Kidney (tissue), 22 donors: ENCODE measurements at places on chromosomes 2 and 18. TPM values are rescaled to one million over a fixed set of nuclear protein-coding genes. Genes with fewer than 3 reads are reported as not detected.

- DNase-seq = no peak
Observed at GRCh38 chr2:228535396-228535795, 353.9 kb upstream of the SPHKAP start.

Gene MC5R
- not detected for polyA plus RNA-seq

GRCh38 chr2:169439900-169440299, 39.4 kb upstream of the BBS5 start:
- no peak for DNase-seq

GRCh38 chr2:54606393-54606958, 117.0 kb upstream of the EML6 start:
- no peak for DNase-seq

- no peak for DNase-seq
Observed at GRCh38 chr2:9983401-9984216, 32.1 kb downstream of the GRHL1 start.

Gene NEUROD1
- not detected for polyA plus RNA-seq

Gene ESPNL
- 0.28 TPM for polyA plus RNA-seq

DNA sequence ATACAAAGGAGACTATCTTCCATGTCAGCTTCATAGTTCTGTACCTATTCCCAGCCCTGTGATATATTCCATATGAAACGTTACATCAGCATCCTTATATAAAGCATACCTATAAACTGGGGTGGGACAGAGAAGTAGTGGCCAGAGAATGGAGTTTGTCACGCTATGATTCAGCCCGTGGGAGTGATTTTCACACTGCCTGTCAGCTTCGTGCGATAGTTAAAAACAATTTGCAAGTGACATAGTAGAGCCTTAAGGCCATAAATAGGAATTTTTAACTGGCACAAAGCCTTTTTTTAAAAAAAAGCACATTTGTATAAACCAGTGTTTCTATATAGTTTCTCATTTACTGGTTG, 30.2 kb downstream of the PKP4 start:
- no peak for DNase-seq

Gene NT5C1B
- not detected for polyA plus RNA-seq

- no peak for DNase-seq
Observed at GRCh38 chr18:77140439-77141109, 8.0 kb upstream of the MBP start.

- no peak for DNase-seq
Observed at GRCh38 chr2:56170504-56170903, 13.3 kb upstream of the CCDC85A start.

DNA sequence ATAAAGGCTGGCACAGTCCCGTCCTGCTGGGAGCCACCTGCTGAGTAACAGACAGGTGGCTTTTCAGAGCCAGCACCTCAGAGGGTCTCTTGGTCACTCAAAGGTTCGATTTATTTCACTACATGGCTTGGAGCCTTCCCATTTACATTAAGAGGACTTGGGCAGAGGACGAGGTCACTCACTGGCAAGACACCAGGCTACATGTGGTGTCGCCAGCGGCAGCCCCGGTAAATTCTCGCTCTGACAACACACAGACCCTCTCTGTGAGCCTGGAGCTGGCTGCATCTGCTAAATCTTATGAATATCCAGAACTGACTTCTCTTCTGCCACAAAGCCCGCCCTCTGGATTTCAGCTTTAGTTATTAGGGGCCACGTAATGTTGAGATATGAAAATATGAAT, 254.7 kb downstream of the VAPA start:
- no peak for DNase-seq

DNA sequence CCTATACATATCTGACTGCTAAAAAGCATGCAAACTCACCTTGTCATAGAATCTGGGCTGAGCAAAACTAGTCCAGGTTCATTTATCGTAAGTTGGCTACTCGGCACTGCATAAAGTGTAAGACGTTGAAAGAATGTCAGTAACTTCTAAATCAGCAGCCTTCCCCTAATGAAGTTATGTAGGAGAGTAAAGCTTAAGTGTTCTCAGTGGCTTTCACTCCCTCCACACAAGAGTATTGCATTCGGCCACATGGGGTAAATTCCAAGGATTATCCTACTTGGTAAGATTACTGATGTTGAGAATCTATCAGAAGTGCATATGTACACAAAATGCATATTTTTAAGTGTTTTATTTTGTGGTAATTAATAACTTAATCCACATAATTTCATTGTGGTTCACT, 130.1 kb downstream of the LCLAT1 start:
- no peak for DNase-seq

- peak; percentile 25 for DNase-seq
Observed at GRCh38 chr2:117523711-117524238, 290.7 kb upstream of the DDX18 start.

Gene ALK
- polyA plus RNA-seq = not detected

- no peak for DNase-seq
Observed at GRCh38 chr2:69348781-69349180, 38.2 kb downstream of the GFPT1 start.

Gene STAT4
- 1.2 TPM for polyA plus RNA-seq

GRCh38 chr2:37425408-37425807, 81.0 kb downstream of the QPCT start:
- DNase-seq = no peak

DNA sequence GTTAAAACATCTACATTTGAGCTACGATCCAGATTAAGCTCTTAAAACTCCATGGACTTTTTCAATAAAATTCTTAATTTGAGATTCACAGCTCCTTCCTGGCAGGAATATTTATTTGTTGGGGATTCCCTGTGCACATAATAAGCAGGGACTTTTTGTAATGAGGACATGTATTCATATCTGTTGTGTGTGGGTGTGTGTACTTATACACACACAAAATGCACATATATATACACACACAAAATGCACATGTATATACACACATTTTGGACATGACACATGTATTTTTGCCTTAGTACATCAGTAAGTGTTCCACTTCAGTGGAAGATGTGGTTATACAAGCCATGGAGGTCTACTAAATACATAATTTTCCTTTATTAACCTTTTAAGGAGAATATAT, 1131.1 kb upstream of the CDH2 start:
- no peak for DNase-seq

- no peak for DNase-seq
Observed at GRCh38 chr2:13056259-13056843, 339.6 kb downstream of the TRIB2 start.

Gene LHCGR
- polyA plus RNA-seq = not detected

DNA sequence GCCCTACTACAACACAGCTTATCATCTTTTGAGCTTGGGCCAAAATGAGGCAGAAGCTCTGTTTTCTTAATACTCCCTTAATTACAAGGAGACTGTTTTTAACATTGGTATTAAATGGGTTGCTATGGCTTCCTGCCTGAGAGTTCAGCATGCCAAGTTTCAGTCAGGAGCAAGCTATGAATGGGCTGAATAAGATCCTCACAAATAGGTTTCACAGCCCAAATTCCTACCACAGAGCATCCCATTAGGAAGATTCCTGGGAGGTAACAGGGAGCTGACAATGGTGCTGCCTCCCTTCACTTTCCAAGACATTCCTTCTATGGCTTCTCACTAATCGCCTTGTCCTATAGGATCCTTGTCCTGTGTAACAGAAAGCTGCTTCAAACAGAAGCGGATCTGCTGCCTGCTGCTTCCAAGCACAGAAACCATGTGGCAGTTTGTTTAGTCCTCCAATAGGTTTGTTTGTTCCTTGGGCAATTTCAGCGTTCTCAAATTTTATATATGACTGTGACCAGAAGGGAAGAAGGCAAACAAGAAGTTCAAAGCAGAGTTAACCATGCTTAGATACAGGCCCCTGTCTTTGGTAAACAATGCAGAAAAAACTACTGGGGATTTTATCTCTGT, 70.9 kb downstream of the NCKAP5 start:
- no peak for DNase-seq

DNA sequence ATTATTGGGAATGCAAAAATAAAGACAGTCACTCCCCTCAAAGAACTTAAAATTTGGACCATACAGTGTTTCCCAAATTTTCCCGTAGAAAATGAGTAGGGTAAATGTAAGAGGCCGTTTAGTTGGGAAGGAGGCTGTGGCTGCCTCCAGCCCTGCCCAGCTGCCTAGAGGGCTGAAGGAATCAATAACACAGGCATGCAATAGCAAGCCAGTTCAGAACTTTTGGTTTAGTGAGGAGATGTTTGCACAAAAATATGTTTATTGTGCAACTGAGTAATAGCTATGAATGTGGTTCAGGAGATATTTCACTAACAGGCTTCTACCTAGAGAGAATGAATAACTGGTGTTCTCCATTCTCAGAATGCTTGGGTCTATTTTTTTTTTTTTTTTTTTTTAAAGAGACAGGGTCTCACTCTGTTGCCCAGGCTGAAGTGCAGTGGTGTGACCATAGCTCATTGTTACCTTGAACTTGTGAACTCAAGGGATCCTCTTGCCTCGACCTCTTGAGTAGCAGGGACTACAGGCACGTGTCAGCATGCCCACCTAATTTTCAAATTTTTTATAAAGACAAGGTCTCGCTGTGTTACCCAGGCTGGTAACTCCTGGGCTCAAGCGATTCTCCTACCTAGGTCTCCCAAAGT, 23.6 kb downstream of the UGP2 start:
- no peak for DNase-seq

DNA sequence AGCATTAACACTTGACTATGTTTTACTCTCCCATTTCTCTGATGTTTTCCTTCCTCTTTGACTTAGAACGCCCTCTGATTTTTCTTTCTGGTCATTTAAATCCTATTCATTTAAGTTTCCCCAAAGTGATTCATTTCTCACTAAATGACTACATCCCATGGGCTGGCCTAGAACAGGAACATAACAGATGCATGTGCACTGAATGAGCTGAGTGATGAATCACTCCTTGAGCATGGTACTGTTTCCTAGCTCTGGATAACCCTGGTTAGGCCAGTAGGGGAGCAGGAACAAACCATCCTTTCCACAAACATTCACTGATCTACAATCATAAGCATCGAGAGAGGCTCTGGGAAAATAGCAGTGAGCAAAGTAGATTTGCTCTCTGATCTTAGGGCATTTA, 221.9 kb upstream of the SETBP1 start:
- DNase-seq = no peak

- no peak for DNase-seq
Observed at GRCh38 chr2:181073896-181074295, 93.5 kb downstream of the UBE2E3 start.

Gene FSIP2
- polyA plus RNA-seq = 0.22 TPM

GRCh38 chr2:157735532-157735931, 106.9 kb upstream of the ACVR1C start:
- no peak for DNase-seq

- peak; percentile 86 for DNase-seq
Observed at GRCh38 chr18:66316701-66317100, 287.2 kb downstream of the CDH19 start.

DNA sequence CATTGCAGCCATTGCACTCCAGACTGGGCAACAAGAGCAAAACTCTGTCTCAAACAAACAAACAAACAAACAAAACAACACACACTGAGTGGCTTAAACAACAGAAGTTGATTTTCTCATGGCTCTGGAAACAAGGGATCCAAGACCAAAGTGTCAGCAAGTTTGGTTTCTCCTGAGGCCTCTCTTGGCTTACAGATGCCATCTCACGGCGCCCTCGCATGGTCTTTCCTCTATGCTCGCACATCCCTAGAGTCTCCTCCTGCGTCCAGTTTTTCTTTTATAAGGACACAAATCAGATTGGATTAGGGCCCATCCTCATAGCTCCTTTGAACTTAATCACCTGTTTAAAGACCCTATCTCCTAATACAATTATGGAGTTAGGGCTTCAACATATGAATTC, 133.4 kb upstream of the LRRTM1 start:
- DNase-seq = no peak

GRCh38 chr2:169670215-169670651, 24.0 kb downstream of the CFAP210 start:
- no peak for DNase-seq

Gene ELAC1
- polyA plus RNA-seq = 11.7 TPM

GRCh38 chr2:177670791-177671535, 278.4 kb downstream of the AGPS start:
- DNase-seq = no peak

- no peak for DNase-seq
Observed at GRCh38 chr18:65721619-65722018, 29.2 kb upstream of the CDH7 start.

- DNase-seq = no peak
Observed at GRCh38 chr2:121558329-121558728, 27.6 kb downstream of the RNU4ATAC start.

DNA sequence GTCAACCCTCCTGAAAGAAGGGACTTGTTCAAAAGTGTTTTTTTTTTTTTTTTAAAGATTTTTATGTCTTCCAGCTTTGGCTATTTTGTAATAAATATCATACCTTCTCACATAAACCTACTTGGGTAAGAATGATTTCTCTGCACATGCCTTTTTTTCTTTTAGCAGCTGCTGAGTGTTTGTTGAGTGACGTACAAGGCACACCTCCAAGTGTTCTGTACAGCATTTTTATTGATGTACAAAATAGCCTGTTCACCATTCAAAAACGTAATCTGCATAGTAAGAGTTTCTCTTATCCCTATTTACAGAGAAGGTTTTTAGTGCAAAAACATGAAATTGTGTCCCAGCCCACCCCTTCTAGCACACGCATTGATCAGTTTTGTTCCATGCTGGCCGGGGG, 77.6 kb downstream of the MEP1B start:
- DNase-seq = no peak

Gene CD302
- 8.7 TPM for polyA plus RNA-seq

GRCh38 chr2:9914384-9915065, 37.0 kb upstream of the GRHL1 start:
- DNase-seq = no peak

- DNase-seq = no peak
Observed at GRCh38 chr18:46393230-46393629, 263.8 kb downstream of the LOXHD1 start.

DNA sequence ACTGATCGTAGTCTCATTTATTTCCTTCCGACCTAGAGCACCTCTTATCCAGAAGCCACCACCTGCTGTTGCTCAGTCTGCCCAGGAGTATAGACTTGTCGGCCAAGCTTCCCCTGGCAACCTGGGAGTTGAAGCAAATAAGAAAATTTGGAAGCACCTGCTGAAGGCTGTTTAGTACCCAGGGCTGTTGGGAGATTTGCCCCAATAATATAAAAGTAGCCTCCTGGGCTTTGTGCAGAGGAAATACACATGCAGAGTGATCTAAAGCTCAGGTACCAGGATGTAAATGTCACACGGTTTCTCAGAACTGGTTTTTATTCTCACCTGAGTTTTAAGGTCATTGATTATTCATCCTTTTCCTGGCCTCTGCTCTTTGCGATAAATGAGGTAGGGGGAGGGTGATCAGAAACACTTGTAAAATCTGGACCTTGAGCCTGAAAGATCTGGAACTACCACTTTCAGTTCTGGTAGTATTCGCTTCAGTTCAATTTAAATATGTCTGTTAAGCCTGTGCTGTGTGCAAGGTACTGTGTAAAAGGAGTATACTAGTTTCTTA, 789 bp upstream of the COX7A2L start:
- DNase-seq = no peak

DNA sequence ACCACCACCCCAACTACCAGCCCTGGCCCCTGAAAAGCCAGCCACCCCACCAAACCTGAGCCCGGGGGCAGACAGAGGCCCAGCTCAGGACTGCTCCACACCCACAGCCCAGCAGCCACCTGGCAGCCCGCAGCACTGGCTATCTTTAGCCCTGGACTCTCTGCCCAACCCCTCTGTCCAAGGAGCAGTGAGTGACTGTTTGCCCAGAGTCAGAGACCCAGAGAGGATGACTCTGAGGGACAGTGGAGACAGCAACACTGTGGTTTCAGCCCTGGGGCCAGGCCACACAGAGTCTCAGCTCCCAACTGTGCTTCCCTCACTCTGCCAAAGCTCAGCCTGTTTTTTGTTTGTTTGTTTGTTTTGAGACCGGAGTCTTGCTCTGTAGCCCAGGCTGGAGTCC, 32.6 kb downstream of the BIN1 start:
- DNase-seq = no peak

GRCh38 chr2:226423498-226423960, 376.1 kb downstream of the IRS1 start:
- DNase-seq = peak; percentile 37
